ENCODE measurements at places on chromosomes 1 and 21.

DNA sequence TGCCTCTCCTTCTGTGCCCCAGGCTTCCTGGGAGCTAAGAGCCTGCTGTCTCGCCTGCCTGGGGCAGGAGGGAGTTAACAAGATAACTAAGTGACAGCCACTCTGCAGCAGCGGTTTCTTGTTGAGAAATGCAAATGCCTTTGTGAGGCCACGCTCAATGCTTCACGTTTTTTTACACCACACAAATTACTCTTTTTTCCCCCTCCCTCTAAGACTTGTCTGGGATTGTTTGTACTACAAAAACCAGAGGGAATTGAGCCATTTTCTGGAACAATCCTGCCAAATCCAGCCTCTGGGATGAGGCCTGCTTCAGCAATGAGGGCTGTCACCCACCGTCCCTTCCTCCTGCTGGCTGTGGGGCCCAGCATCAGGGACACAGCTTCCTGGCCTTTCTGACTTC, 119.6 kb downstream of the ACTL8 start:
- no peak for DNase-seq

DNA sequence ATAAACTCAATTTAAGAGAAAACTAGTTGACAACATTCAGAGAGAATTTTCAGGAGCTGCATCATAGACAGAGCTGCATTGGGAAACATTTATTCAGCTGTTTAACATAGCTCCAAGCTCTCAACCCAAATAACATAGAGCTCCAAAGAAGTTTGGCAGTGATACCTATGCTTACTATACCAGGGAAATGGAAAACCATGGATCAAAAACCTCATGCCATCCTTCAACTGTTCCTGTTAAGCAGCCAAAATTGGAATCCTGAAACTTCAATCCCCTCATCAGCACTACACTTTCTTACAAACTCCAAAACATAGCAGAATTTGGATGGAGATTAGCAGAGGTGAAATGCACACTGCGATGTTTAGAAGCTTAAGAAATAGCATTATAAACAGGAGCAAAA, 164.4 kb downstream of the USH2A start:
- DNase-seq = no peak

DNA sequence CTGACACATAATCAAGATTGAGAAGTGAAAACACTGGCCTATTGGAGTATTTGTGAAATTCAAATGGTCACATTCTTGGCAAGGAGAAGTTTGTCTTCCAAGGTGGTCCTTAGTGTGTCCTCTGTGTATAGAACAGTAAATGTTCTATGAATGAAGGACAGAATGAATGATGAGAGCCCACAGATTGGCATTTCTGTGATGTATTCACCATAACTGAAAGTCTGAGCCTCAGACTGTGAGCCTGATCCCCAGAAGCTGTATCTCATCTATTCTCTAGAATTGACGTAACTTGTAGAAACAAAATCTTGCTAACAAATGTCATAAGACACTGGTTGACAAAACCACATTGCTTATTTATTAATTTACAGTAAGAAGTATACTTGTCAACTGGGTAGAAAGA, 111.5 kb upstream of the ETV3 start:
- DNase-seq = no peak

DNA sequence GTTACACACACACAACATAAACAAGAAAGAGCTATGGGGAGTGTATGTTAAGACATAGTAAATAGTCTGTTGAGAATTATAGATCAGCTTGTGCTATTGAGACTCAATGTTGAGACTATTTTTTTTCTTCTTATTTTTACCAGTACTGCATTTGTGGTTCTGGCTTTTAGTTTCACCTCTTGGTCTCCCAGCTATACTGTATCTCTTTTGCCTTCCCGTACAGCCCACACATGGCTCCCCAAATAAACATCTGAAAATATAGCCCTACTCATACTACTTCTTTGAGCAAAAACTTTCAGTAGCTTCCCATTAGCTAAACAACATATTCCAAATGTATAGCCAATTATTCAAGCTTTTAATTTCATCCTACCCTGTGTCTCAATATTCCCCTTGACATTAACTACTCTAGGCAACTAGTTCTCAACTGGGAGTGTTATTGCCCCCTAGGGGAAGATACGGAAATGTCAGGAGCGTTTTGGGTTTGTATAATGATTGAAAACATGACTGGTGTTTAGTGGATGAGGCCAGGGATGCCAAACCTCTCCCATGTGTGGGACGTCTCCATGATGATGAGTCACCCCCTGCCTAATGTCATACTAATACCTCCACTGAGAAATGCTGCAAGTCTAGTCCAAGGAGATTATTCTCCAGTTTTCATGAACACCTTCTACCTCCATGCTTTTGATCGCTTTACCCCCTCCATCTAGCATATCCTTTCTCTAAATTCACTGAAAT, 6.8 kb downstream of the RPE65 start:
- DNase-seq = no peak

DNA sequence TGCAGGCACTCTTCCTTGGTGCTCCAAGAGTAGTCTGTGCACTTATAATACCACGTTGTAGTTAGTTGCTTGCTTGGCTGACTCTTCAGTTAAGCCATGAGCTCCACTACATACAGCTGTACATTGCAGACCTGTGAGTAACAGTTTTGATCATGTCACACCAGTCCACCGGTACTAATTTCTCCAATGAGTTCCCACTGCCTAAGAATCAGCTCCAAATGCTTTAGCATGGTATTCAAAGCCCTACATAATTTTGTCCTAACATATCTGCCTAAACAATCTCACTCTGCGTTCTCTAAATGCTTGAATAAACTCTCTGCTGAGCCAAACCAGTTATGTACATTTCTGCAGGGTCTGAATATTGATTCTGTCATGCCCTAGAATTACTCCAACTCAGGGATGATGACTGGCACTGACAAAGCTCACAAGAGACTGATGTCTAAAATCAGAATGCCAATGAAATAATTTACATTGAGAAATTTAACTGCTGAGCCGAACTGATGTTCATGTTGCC, 200.7 kb downstream of the LHX8 start:
- no peak for DNase-seq

DNA sequence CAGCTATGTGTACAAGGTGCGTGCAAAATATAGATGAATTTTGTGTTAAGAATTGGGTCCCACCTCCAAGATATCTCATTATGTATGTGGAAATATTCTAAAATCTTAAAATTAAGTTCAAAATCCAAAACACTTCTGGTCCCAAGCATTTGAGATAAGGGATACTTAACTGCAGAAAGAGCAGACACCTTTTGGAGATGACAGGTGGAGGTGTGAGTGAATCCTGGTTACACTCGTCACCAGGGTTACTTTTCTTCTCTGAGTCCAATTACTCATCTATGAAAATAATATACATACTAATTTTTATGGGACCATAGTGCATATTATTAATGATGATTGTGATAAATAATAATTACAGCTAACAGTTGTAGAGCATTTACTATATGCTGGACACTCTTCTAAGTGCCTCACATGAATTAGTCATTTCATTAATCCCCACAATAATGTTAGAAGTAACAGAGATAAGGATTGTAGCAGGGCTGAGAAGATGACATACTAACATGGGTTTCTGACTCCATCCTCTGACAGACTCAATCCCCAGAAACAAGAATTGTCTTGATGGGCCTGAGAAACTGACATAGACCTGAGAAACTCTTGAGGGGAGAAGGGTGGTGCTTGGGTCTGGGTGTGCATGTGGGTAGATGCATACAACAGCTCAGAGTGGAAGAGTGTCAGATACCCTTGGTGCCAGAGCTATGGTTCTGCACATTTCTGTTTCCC, 8.3 kb upstream of the FASLG start:
- DNase-seq = no peak

GRCh38 chr1:10622910-10623685, 148.3 kb downstream of the PEX14 start:
- DNase-seq = no peak

- DNase-seq = no peak
Observed at GRCh38 chr1:147169840-147170674, 2.2 kb downstream of the PRKAB2 start.

DNA sequence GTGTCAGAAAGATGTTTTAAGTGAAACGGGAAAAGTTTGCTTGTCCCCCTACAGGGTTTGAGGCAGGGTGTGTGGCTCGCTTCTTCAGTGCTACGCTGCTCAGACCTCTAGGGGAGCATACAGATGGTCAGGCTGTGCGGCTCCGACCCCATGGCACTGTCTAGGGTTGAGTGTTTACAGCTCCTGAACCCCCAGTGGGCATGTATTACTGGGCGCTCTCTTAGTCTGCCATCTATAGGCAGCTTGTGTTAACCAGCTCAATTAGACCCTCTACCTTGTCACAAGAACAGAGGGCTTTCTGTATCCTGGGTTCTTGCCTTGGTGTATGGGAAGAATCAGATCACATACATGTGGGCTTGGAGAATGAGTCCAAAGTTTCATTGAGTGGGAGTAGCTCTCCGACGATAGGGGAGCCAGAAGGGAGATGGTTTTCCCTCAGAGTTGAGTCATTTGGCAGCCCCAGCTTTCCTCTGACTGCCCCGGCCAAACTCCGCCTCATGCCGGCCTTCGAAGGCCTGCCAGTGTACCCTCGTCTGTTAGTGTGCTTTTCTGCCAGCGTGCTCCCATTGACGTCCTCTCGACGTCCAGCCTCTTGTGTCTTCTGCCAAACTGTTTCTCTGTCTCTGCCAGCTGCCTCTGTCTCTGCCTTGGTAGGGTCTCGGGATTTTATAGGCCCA, 38.6 kb upstream of the ADGRL4 start:
- no peak for DNase-seq

- DNase-seq = no peak
Observed at GRCh38 chr1:89550995-89551394, 26.4 kb downstream of the LRRC8B start.

- no peak for DNase-seq
Observed at GRCh38 chr1:23799570-23800399, 769 bp downstream of the GALE start.

All from activated gamma-delta T cell treated with anti-CD3 and anti-CD28 coated beads, Interleukin-2, amount 50 U/mL, for 16 hours (primary cell).